CD4-positive, alpha-beta T cell treated with Interleukin-12 subunit alpha and Interleukin-12 subunit beta, for 1 hour (primary cell): ENCODE measurements at places on chromosomes 5 and 9.

DNA sequence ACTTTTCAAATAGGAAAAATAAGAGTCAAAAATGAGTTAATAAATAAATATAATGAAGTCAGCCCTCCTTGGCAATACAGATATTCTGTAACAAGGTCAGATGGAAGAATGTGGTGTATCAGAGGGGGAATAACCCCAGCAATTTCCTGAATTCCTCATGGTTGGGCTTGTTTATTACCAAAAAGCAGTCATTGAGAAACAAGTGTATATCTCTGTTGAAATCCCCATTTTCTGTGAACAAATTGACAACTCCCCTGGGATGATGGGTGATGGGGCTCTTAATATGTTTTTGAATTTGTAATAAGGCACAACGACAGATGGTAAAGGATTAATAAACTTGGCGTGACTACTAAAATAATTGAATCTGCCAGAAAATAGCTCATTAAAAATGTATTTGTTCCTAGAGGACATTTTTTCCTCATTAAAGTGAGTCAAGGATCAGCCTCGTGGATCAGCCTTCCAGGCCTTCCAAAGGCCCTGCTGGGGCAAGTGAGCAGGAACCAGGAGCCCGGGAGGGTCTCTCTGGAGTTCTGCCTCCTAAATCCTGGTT lies 34.2 kb downstream of the THBS4 start:
- DNase-seq, result no peak

DNA sequence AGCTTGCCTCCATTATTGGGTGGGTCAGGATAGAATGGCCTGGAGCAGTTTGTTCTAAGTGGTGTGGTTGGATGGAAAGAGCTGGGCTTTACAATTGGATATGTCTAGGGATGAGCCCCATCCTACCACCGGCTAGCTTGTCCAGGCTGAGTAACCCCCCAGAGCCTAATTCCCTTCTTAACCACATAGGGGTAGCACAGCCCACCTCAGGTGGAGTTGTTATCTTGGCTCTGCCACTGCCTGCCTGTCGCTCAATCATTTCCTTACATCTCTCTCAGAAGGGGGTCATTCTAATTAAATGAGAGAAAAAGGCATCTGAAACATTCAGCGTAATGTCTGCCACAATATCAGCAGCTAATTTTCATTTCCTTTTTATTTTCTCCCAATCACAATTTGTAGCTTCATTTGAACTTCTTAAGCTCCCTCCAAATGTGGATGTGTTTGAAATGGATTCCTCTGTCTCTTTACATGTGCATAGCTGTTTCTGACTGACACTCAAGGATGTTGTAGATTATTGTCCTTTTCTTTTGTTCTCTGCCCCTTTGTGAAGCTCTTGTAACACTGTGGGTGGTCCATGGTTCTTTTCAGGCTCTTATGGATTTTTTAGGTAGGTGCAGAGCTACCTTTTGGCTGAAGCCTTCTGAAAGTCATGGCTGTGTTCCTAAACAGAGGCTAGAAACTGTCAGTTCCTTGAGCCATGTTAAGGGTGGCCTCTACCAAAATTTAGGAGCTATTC lies 383.1 kb upstream of the KLF4 start:
- DNase-seq, result no peak

DNA sequence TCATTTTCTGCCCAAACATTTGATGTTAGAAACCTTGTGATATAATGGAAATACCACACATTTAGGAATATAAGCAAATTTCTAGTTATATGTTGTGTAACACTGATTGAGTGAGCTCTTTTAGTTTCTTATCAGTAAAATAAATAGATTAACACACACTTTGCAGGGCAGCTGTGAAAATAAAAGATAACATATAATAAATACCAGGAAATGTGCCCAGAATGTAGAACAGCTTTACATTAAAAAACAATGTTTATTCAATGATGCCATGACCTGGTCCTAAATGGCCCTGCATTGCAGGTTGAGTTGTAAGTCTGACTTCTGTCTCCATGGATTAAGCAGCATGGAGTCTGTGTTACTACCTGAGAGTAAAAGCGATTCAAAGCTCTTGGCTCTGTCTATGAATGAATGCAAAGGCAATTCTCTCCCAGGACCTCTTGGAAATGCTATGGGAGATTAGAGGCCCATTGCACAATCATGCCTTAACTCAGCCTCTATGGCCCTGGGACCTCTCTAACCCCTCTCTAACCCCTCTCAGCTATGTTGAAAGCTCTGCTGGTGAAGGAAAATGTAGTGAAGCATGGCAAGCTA lies 296.0 kb upstream of the ACTBL2 start:
- DNase-seq, result no peak

DNA sequence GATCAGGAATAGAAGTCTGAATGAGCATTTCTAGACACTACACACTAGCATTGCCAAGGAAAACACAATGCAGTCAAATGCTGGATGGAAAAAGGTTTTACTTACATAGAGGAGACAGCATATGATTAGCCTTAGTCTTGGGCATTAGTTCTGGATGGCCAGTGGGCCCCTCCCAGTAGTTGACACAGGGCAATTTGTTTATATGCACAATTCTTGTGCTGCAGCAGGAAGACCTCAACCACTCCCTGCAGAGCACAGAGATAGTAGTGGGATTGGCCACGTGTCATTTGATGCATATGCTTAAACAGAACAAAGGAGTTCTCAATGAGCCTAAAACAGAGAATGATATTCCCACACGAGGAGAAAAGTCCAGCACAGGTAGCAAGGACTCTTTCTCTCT lies 1496.2 kb upstream of the CDH6 start:
- DNase-seq, result no peak

GRCh38 chr5:74679966-74680365 lies 5.1 kb upstream of the HEXB start:
- no peak for DNase-seq

DNA sequence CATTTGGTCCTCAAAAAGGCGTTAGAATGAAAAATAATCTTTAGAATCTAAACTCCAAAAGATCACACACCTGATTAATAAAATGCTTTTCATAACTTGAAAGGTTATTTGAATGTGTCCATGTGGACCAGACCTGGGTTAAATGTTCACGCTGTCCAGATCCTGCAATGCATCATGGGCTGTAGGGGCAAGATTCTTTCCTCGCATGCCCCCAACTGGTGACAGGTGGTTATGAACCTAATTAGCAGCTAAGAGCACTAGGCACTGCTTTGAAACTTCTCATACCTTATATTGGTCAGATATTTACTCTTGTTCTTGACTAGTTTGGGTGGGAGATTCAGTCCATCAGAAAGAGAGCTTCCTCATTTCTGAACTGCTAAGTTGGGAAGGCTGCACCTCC lies 19.3 kb upstream of the PIP5K1B start:
- DNase-seq, result no peak

GRCh38 chr5:87008751-87009560 lies 258.7 kb upstream of the RASA1 start:
- DNase-seq, result no peak

GRCh38 chr5:38330207-38330606 lies 71.8 kb downstream of the EGFLAM start:
- DNase-seq, result no peak

DNA sequence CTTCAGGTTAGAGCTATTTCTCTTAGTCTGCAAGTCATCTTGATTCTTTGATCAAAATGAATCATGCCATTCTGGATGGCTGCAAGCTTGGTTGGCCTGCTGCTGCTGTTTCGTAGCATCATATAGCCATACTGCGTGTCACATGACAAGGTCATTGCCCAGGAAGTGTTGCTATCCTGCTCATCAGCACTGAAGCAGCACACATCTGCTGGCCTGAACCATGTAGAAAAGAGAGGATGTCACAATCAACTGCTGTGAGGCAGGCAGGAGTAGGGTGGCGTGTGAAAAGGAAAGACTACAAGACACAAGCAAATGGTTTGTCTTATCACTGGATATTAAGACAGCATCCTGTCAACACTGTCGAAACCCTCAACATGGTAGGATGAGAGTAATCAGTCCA lies 376.7 kb upstream of the RORB start:
- no peak for DNase-seq

- no peak for DNase-seq
Measured at GRCh38 chr5:160009591-160009989, 651 bp downstream of the TTC1 start.

DNA sequence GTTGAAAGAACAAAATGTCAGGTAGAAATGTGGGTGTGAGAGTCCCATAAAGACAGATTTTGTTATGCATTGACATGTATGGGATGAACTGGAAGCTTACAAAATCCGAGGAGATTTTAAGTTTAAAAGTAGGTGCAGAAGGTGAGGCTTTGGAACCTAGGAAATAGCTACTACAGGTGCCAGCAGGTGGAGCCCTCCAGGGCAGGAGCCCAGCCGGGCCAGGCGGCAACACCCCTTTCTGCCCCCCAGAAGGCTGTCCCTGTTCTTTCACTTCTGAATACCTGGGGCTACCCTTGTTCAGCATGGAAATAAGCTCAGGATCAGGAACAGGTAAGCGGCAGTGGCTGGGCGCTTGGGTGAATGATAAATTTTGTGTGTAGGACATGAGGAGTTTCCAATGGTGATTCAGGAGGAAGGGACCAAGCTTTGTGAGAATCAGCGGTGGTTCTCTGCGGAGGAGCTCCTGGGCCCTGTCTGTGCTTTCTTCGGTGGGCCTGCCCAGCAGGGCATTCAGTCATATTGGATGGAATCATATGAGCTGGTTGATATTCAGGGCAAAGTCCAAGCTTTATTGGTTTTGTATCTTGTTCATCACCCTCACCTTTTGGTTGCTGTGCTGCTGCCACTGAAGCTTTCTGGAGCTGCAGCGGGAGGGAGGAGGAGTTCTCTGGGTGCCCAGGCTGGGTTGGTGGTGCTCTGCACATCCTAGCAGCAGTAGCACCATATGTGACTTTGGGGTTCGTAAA lies 12.3 kb downstream of the PCBD2 start:
- DNase-seq, result no peak

DNA sequence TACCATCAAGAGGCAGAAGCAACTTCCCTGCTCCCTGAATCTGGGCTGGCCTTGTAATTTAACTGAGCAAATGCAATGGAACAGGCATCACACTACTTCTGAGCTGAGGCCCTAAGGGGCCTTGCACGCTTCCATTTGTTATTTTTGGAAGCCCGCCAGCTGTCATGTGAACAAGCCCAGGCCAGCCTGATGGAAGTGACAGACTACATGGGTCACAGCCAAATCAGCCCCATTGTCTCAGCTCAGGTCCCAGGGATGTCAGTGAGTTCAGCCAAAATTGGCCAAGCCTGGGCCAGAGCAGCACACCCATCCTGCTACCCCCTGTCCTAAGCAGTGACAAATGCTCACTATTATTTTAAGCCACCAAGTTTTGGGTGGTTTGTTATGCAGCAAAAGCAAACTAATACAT lies 72.8 kb downstream of the PRRT1B start:
- no peak for DNase-seq

GRCh38 chr5:125974679-125975078 lies 448.5 kb upstream of the GRAMD2B start:
- DNase-seq, result no peak

GRCh38 chr5:144139586-144139985 lies 30.9 kb downstream of the YIPF5 start:
- no peak for DNase-seq

DNA sequence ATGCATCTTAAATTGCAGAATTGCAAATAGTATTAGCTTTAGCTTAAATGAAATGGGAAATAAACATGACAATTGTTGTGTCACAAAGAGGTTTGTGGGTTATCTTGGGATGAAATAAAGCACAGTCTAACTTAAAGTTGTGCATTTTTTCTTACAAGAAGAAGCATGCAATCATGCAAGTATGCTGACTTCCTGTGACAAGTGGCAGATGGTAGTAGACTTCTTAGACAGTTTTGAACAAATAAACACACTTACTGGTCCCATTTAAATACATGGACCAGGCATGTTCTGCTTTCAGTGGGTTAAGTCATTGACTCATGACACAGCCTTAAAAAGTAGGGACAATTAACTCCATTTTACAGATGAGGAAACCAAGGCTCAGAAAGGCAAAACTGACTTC lies 15.9 kb upstream of the C5orf63 start:
- no peak for DNase-seq

DNA sequence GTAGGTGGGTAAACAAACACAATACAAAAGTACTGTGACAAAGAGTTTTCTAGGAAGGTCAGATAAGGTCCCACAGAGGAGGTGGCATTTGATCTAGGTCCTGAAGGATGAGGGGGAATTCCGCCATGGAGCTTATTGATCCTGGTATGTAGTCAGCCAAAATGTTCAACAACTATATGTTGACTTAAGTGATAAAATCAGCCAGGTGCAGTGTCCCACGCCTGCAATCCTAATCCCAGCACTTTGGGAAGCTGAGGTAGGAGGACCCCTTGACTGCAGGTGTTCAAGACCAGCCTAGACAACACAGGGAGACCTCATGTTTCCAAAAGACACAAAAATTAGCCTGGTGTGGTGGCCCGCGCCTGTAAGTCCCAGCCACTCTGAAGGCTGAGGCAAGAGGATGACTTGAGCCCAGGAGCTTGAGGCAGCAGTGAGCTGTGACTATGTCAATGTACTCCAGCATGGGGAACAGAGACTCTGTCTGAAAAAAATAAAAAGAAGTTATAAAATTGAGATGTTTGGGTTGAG lies 46.4 kb upstream of the PLIN2 start:
- no peak for DNase-seq

- DNase-seq, result no peak
Measured at GRCh38 chr5:119390404-119390803, 34.6 kb downstream of the TNFAIP8 start.

- no peak for DNase-seq
Measured at GRCh38 chr5:81241001-81241400, 7.9 kb downstream of the CKMT2 start.

GRCh38 chr9:6930827-6931226 lies 173.1 kb downstream of the KDM4C start:
- no peak for DNase-seq

- DNase-seq, result no peak
Measured at GRCh38 chr5:100595152-100595811, 60.1 kb downstream of the FAM174A start.

GRCh38 chr5:37212096-37212495 lies 37.1 kb downstream of the CPLANE1 start:
- no peak for DNase-seq

GRCh38 chr5:143386725-143387124 lies 16.8 kb downstream of the NR3C1 start:
- no peak for DNase-seq

- DNase-seq, result no peak
Measured at GRCh38 chr5:160835818-160836528, 16.0 kb downstream of the ATP10B start.

GRCh38 chr9:89097219-89097618 lies 81.4 kb downstream of the SHC3 start:
- DNase-seq, result no peak
